Suppressor macrophage treated with lipopolysaccharide for 1 hour (primary cell): ENCODE measurements at places on chromosomes 11 and 22.

- no peak for DNase-seq
These were observed 258.5 kb downstream of the LUZP2 start for GRCh38 chr11:24755260-24755839.

GRCh38 chr11:57772562-57772961 lies 11.0 kb downstream of the CTNND1 start:
- no peak for DNase-seq

DNA sequence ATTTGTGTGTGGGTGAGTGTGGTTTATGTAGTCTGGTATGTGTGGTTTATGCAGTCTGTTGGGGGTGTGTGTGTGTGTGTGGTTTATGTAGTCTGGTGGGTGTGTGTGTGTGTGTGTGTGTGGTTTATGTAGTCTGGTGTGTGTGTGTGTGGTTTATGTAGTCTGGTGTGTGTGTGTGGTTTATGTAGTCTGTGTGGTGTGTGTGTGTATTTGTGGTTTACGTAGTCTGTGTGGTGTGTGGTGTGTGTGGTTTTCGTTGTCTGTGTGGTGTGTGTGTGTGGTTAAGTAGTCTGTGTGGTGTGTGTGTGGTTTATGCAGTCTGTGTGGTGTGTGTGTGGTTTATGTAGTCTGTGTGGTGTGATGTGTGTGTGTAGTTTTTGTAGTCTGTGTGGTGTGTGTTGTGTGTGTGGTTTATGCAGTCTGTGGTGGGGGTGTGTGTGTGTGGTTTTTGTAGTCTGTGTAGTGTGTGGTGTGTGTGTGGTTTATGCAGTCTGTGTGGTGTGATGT lies 26.2 kb upstream of the PARVG start:
- no peak for DNase-seq

DNA sequence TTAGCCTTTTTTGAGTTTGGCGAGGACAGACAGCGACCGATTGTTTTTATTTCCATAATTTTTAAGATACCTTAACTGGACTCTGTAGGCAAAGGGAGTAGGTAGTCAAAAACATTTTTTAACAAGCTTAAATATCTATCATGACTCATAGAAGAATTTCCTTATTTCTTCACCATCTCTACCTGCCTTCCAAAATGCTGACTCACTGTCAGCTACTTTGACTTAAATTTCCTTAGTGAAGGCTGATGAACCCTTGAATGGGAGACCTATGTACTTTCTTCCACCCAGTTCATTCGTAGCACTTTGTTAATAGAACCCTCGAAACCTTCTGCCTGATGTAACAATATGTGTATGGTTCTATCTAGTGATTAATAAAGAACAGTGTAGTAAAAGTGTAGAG lies 1.1 kb upstream of the MTMR2 start:
- no peak for DNase-seq

DNA sequence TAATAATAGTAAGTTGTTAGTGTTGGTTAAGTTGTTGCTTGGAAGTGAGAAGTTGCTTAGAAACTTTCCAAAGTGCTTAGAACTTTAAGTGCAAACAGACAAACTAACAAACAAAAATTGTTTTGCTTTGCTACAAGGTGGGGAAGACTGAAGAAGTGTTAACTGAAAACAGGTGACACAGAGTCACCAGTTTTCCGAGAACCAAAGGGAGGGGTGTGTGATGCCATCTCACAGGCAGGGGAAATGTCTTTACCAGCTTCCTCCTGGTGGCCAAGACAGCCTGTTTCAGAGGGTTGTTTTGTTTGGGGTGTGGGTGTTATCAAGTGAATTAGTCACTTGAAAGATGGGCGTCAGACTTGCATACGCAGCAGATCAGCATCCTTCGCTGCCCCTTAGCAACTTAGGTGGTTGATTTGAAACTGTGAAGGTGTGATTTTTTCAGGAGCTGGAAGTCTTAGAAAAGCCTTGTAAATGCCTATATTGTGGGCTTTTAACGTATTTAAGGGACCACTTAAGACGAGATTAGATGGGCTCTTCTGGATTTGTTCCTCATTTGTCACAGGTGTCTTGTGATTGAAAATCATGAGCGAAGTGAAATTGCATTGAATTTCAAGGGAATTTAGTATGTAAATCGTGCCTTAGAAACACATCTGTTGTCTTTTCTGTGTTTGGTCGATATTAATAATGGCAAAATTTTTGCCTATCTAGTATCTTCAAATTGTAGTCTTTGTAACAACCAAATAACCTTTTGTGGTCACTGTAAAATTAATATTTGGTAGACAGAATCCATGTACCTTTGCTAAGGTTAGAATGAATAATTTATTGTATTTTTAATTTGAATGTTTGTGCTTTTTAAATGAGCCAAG lies 2.7 kb downstream of the NEAT1 start:
- peak; percentile 92 for DNase-seq

DNA sequence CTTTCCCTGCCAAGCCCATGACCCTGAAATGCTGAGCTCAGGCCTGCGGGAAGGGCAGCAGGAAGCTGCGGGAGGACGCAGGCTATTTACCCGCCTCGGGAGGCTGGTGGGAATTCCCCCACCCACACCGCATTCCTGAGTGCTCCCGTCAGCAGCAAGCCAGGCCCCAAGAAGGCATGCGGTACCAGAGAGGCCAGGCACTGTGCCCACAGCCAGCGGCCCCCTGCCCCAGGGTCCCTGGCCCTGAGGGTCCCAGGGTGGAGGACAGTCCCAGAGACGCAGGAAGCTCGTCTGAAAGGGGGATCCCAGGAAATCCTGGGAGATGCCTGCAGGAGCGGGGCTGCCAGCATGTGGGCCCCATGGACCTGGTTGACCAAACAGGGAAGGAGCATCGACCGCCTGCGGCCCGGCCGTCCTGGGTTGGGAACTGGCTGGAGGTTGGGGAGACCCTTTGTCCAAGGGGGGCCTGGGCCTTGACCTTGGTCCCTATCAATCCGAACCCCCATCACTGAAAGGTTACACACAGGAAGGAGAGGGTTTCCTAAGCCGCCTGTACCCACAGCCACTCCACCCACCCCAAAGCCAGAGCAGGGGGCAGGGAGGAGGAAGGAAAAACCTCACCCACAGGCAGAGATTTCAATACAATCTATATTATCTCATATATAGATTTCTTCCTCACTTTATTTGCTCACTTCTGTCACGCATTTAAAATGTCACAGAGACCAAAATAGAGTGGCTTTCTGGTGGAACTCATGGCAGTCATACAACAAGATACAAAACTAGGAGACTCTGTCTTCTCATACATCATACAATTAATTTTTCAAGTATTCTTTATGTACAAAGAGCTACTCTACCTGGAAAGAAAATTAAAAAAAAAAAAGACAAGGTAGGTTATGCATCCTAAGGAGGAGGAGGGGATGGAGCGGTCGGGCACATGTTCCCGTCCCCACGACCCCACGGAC lies 17.1 kb downstream of the MAFF start:
- DNase-seq: peak; percentile 97

- no peak for DNase-seq
These were observed 42.5 kb downstream of the TMPRSS5 start for GRCh38 chr11:113663567-113663966.

DNA sequence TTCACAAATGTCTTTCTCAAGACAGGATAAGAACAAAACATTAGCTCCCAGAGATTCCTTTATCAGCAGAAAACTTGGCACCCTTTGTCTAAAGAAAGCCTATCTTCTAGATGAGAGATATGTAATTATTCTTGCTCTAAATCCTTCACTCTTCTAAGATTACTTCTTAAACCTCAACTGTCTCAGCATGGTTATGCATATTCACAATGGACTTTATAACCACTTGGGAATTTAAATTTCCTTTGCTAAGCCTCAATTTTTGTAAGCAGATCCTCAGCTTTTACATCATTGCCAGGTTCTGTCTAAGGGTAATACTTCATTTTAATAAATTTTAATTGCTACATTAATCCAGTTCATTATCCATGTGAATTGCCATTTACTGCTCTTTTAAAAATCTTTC lies 433.6 kb upstream of the DDI1 start:
- DNase-seq: no peak

DNA sequence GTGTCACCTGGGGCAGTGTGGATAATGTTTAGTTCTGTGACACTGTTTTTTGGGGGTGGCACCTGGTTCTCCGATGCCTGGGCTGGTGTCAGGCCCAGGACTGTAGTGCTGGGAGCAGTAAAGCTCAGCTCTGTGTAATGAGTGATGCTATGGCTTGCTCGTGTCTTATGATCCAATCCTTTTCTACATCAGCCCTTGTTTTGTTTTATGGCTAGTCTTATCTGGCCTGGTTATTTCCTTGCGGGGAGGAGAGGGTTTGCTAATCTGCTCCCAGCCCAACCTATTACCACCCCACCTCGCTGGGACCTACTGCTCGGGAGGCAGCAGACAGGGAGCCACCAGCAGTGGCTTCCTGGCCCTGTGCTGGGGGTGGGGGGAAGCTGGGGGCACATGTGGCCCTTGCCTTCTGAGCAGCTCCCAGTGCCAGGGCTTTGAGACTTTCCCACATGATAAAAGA lies 35.0 kb upstream of the TPBGL start:
- no peak for DNase-seq

- DNase-seq: no peak
These were observed 623.6 kb downstream of the BRD1 start for GRCh38 chr22:49203859-49204598.

GRCh38 chr22:23911318-23911980 lies 17.3 kb downstream of the MIF start:
- no peak for DNase-seq

DNA sequence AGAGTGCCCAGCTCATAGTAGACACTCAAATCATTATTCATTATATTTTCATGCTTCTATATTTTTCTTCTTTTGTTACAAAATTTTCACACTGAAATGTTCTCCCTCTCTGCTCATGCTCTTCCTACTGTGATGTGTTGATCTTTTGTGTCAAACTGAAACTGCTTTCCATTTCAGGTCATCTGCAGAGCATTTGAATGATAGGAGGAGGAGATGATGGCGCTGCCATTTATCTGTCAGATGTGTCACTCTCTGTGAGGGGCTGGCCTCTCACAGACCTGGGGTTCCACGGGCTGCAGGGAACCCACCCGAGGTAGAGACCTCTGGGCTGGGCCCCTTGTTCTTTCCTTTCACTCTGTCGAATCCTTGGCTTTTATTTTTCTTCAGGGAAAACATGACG lies 41.1 kb downstream of the OR10A6 start:
- DNase-seq: no peak

DNA sequence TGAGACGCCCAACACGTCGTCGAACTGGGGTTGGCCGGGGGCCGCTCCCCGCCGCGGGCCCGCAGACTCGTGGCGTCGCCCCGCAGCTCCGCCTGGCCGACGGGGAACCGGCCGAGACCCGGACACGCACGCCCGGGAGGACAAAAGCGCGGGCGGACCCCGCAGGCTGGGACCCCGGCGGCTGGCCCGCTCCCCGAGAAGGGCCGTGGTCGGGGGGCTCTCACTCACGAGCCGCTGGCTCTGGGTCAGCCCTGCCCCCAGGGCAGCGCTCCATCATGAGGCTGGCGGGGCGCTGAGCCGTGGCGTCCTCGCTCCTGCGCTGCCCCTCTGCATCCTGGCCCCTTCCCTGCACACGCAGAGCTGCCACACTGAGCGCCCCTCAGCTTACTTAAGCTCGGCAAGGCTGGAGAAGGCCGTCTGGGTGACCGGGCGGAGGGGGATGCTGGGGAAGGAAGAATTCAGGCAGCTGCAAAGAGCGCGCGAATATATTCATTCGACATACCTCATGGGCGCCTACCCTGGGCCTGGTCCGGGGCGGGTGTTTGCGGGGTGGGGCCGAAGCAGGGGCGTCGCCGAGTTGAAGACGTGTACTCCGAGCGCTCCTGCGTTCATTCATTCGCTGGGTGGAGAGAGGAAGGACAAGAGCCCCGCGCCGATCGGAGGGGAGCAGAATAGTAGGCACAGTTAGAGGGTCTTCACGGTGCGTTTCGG lies 579 bp upstream of the CYB5R2 start:
- no peak for DNase-seq

GRCh38 chr11:12220305-12220704 lies 109.9 kb downstream of the MICAL2 start:
- no peak for DNase-seq

DNA sequence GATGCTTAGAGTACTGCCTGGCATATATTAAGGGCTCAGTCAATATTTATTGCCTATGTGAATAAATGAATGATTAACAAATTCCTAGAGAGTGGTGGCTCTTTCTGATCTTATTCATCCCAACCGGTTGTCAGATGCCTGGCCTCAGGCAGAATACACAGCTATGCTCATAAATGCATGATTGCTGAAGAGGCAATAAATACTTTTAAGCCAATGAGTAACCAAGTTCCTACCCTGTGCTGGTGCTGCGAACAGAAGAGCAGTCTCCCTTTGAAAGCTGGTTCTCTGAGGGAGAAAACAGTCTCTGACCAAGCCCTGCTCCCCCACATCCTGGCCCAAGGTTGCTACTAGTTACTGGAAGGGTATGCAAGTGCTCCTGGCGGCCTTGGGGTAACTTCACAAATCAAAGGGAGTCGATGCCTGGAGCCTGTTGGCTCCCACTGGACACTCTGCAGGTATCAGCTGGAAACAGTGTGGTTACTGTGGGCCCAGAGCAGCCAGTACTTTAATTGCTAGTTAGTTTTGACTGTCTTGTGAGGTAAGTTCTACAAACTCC lies 2.8 kb downstream of the USH1C start:
- no peak for DNase-seq

DNA sequence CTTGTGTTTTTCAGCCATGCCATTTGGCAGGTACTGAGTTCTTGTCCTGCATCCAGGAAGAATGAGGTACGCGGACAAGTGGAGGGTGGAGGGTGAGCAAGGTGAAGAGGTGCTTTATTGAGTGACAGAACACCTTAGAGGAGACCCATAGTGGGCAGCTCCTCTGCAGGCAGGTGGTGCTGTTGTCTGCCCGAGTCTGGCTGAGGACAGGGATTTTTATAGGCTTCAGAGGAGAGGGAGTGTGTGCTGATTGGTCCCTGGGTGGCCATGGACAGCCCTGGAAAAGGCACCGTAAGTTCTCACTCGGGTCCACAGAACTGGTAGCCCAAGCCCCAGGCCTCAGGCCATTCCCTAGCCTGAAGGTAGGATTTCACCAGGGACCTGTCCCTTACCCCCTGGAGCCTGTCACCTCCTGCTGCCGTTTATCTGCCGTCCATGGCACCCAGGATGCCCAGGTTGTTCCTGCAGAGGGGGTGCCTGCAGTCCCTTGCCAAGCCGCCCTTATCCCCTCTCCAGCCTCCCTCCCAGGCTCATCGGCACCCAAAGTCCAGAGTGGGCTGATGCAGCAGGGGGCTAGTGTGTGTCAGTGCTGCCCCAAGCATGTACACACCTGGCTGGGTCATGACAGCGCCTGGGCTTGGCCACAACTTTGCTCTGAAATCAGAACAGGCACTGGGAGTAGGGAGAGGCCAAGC lies 213.6 kb downstream of the LRRC4C start:
- no peak for DNase-seq

DNA sequence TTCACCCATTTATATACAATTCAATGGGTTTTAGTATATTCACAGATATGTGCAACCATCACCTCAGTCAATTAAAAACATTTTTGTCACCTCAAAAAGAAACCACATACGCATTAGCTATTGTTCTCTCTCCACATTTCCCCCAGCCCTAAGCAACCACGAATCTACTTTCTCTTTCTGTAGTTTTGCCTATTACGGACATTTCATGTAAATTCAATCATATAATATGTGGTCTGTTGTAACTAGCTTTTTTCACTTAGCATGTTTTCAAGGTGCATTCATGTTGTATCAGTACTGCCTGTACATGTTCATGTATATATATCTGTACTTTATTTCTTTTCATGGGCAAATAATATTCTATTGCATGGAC lies 104.7 kb upstream of the RRM1 start:
- no peak for DNase-seq
